ENCODE measurements at places on chromosomes 7 and 10. TPM values are rescaled to one million over a fixed set of nuclear protein-coding genes. Genes with fewer than 3 reads are reported as not detected.

ATRNL1 gene
- not detected for polyA plus RNA-seq

ANKRD61 gene
- not detected for polyA plus RNA-seq

GRCh38 chr7:145143685-145144084 is 307.8 kb upstream of the TPK1 start:
- H3K4me1 ChIP-seq: no peaks in the 10 kb centered on the region
- H3K27ac ChIP-seq: no peak overlapping the region
- H3K4me3 ChIP-seq: no peak overlapping the region
- no peak for DNase-seq

- DNase-seq: no peak
- H3K27ac ChIP-seq: no peak overlapping the region
- H3K4me1 ChIP-seq: no peaks in the 10 kb centered on the region
- H3K4me3 ChIP-seq: no peak overlapping the region
Measured at GRCh38 chr10:87578160-87578841, 73.6 kb downstream of the MINPP1 start.

GRCh38 chr10:33040436-33040835 is 82.4 kb upstream of the ITGB1 start:
- no peak overlapping the region for H3K27ac ChIP-seq
- H3K4me1 ChIP-seq: no peaks in the 10 kb centered on the region
- no peak for DNase-seq
- no peaks in the 10 kb centered on the region for H3K36me3 ChIP-seq
- H3K4me3 ChIP-seq: no peak overlapping the region

IFIT2 gene
- 9.7 TPM for polyA plus RNA-seq

- H3K36me3 ChIP-seq: no peaks in the 10 kb centered on the region
- no peak for DNase-seq
- no peak overlapping the region for H3K27ac ChIP-seq
- no peaks in the 10 kb centered on the region for H3K27me3 ChIP-seq
Measured at GRCh38 chr7:84110400-84110799, 84.2 kb downstream of the SEMA3A start.

GRCh38 chr10:77430530-77430929 is 207.1 kb downstream of the KCNMA1 start:
- H3K4me3 ChIP-seq: no peak overlapping the region
- H3K36me3 ChIP-seq: no peaks in the 10 kb centered on the region
- no peaks in the 10 kb centered on the region for H3K4me1 ChIP-seq
- H3K27me3 ChIP-seq: no peaks in the 10 kb centered on the region

CRHR2 gene
- not detected for polyA plus RNA-seq

RBP4 gene
- polyA plus RNA-seq: not detected

GRCh38 chr7:106717955-106718871 is 57.3 kb upstream of the CCDC71L start:
- DNase-seq: peak; percentile 95
- no peaks in the 10 kb centered on the region for H3K27me3 ChIP-seq
- no peaks in the 10 kb centered on the region for H3K36me3 ChIP-seq
- H3K27ac ChIP-seq: peak overlapping the region; percentile 64
- H3K4me3 ChIP-seq: peak overlapping the region; percentile 44
- H3K4me1 ChIP-seq: peaks cover 54% of the 10 kb centered on the region

AGAP5 gene
- 0.23 TPM for polyA plus RNA-seq

C10orf120 gene
- not detected for polyA plus RNA-seq

DNA sequence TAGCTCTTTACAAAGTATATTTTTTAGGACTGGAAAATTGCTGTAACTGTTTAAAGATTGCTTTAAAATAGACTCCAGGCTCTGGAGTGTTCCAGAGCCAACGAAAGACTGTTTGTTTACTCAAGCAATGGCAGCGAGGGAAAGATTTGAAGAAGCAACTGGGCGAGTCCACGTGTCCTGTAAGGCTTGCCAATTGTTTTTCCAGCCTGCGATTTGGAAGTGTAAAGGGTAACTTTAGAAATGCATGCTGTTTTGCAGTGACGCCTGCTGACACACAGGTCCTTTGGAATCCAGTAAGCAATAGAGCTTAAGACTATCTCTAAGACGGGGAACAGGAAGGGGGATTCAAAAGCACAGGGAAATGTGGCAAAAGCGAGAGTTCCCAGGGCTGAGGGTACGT is 55.8 kb downstream of the TACC2 start:
- peaks cover 2% of the 10 kb centered on the region for H3K27me3 ChIP-seq
- no peaks in the 10 kb centered on the region for H3K36me3 ChIP-seq
- H3K4me3 ChIP-seq: no peak overlapping the region
- no peaks in the 10 kb centered on the region for H3K4me1 ChIP-seq
- DNase-seq: no peak
- no peak overlapping the region for H3K27ac ChIP-seq

GRCh38 chr10:62047960-62048383 is 146.5 kb downstream of the ARID5B start:
- no peaks in the 10 kb centered on the region for H3K27me3 ChIP-seq
- no peak for DNase-seq
- H3K4me1 ChIP-seq: peaks cover 60% of the 10 kb centered on the region
- no peak overlapping the region for H3K27ac ChIP-seq
- no peak overlapping the region for H3K4me3 ChIP-seq
- peaks cover 9% of the 10 kb centered on the region for H3K36me3 ChIP-seq

DNA sequence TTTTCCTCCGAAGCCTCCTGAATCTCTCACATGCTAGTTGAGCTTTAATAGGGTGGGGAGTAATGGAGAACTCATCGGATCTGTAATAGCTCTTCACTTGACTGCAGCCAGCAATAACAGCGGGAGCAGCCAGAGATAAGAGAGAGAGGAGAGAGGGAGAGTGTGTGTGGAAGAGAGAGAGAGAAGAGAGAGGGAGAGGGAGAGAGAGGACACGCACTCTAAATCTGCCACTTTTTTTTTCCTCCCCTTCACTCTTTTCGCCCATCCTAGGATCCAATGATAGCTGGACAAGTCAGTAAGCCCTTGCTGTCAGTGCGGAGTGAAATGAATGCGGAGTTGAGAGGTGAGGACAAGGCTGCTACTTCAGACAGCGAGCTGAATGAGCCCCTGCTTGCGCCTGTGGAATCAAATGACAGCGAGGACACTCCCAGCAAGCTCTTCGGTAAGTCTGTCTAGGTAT is 107.9 kb downstream of the POU6F2 start:
- no peak for DNase-seq
- H3K27me3 ChIP-seq: peaks cover 7% of the 10 kb centered on the region
- no peaks in the 10 kb centered on the region for H3K4me1 ChIP-seq
- H3K36me3 ChIP-seq: no peaks in the 10 kb centered on the region
- no peak overlapping the region for H3K27ac ChIP-seq

RAB19 gene
- polyA plus RNA-seq: not detected

GRCh38 chr10:36808625-36809362 is 316.6 kb upstream of the ANKRD30A start:
- H3K4me3 ChIP-seq: no peak overlapping the region
- H3K36me3 ChIP-seq: no peaks in the 10 kb centered on the region
- no peak overlapping the region for H3K27ac ChIP-seq
- no peak for DNase-seq
- no peaks in the 10 kb centered on the region for H3K4me1 ChIP-seq
- no peaks in the 10 kb centered on the region for H3K27me3 ChIP-seq

DNA sequence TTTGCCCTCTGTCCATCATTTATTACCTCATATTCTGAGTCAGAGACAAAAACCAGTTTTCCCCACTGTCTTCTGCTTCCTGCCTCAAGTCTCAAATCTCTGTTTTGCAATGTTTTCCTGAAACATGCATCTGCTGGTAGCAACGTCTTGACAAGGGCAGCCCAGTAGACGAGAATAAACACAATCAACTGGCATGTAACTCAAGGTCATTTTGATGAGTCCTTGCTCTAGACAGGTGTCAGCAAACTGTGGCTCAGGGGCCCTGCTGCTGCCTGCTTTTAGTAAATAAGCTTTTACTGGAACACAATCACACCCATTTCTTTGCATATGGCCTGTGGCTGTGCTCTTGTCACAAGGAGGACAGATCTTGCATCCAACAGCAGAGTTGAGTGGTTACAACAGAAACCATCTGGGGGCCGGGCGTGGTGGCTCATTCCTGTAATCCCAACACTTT is 59.8 kb downstream of the ITIH5 start:
- H3K4me1 ChIP-seq: peaks cover 5% of the 10 kb centered on the region
- H3K27ac ChIP-seq: no peak overlapping the region
- H3K4me3 ChIP-seq: no peak overlapping the region
- no peaks in the 10 kb centered on the region for H3K27me3 ChIP-seq
- H3K36me3 ChIP-seq: no peaks in the 10 kb centered on the region

DNA sequence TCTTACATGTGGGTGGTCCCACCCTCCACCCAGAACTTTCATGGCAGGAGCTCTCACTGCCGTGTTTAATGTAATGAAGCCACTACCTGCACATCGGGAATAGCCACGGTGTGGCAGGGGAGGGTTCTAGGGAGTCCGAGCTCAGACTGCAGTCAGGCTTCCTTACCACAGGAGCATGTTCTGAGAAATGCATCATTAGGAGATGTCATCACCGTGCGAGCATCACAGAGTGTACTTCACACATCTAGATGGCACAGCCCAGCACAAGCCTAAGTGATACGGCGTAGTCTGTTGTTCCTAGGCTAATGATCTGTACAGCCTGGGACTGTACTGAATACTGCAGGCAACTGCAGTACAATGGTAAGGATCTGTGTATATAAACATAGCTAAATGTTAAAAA is 153.0 kb upstream of the LANCL2 start:
- DNase-seq: no peak
- no peaks in the 10 kb centered on the region for H3K27me3 ChIP-seq
- H3K4me3 ChIP-seq: no peak overlapping the region
- H3K27ac ChIP-seq: no peak overlapping the region
- H3K4me1 ChIP-seq: no peaks in the 10 kb centered on the region

SPDYE16 gene
- polyA plus RNA-seq: not detected

- no peaks in the 10 kb centered on the region for H3K27me3 ChIP-seq
- DNase-seq: no peak
- no peak overlapping the region for H3K27ac ChIP-seq
- H3K36me3 ChIP-seq: no peaks in the 10 kb centered on the region
- no peak overlapping the region for H3K4me3 ChIP-seq
Measured at GRCh38 chr10:75876710-75877109, 445.3 kb downstream of the LRMDA start.

OR6B1 gene
- polyA plus RNA-seq: not detected

FKBP6 gene
- not detected for polyA plus RNA-seq

- H3K27me3 ChIP-seq: peaks cover 4% of the 10 kb centered on the region
- H3K36me3 ChIP-seq: no peaks in the 10 kb centered on the region
- peaks cover 16% of the 10 kb centered on the region for H3K4me1 ChIP-seq
- peak overlapping the region; percentile 63 for H3K27ac ChIP-seq
- peak; percentile 93 for DNase-seq
Measured at GRCh38 chr7:98802088-98802780, 67.6 kb downstream of the TMEM130 start.

ZNF503 gene
- 7.2 TPM for polyA plus RNA-seq

DNA sequence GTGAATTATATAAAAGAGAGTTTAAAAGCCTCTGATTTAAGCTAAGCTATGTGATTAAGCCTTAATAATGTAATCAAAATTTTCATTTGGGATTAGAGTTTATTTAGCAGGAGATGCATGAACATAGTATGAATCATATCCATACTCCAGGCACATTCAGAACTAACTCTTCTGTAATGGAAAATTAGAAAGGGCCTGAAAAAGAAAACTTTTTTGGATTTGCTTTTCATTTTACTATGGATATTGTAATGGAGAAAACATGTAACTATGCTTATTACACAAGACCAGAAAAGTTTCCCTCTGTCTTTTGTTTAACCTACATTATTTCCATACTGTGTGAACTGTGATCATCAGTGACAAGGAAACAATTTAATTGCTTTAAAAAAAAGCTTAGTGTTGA is 22.0 kb downstream of the TES start:
- H3K27me3 ChIP-seq: no peaks in the 10 kb centered on the region
- H3K4me1 ChIP-seq: peaks cover 67% of the 10 kb centered on the region
- no peak for DNase-seq
- peaks cover under 1% of the 10 kb centered on the region for H3K36me3 ChIP-seq
- H3K4me3 ChIP-seq: no peak overlapping the region

SLC18A2 gene
- 0.14 TPM for polyA plus RNA-seq

DNA sequence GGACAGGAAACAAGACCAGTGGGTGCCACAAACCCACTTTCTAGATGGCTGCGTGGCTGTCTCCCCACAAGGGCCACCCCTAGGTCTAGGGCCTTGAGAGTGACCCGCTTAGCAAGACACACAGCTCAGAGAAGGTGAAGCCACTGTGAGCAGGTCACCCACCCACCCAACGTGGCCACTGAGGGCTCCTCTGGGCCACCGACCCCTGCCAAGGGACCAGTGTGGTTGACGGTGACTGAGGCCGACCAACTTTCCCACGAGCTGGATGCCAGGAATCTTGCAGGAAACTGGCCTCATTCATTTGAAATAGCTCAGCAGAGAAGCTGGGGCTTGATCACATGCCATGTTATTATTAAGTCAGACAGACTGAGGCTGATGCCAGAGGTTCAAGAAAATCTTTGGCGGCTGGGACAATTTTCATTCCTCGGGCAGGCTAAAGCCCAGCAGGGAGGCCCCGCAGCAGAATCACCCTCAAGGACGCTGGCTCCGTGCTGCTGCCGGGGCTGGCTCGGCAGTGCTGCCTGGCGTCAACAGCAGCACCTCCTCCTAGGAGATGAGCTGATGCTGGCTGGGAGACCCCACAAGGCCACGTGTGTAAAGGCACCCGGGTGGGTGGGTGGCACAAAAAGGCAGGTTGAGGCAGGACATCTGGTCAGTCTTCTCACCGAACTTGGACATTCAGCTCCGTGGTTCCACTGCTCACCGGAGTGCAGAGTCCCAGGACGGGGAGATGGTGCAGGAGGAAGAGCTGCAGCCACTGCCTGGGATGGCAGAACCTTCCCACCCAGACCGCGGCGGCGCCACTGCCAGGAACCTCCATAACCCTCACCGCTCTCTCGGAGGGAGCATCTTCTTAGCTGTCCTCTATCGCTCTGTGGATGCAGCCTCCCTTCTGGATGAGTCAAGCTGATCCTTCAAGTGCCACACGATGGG is 57.8 kb downstream of the ZRANB1 start:
- H3K4me3 ChIP-seq: no peak overlapping the region
- DNase-seq: no peak
- H3K36me3 ChIP-seq: peaks cover 95% of the 10 kb centered on the region
- H3K4me1 ChIP-seq: no peaks in the 10 kb centered on the region
- no peaks in the 10 kb centered on the region for H3K27me3 ChIP-seq

DNA sequence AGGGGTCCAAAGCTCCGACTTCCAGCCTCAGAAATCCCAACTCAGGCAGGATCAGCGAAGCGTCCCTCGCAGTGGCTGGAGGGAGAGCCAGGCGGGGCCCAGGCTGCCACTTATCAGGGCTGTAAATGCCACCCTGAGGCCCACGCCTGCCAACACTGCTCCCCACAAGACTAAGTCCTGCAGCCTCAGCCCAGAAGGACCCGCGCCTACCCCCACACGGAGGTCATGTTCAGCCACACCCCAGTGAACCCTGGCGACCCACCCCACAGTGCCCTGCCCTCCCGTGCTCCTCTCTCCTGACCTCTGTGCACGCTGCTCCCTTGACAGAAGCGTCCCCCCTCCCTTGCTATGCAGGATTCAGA is 3.2 kb downstream of the PSMG3 start:
- no peak overlapping the region for H3K4me3 ChIP-seq
- peaks cover 36% of the 10 kb centered on the region for H3K4me1 ChIP-seq
- H3K36me3 ChIP-seq: peaks cover 9% of the 10 kb centered on the region
- DNase-seq: no peak
- H3K27me3 ChIP-seq: peaks cover 2% of the 10 kb centered on the region

TDRD1 gene
- polyA plus RNA-seq: not detected

AGR3 gene
- not detected for polyA plus RNA-seq

GRCh38 chr10:48697091-48697490 is 12.4 kb downstream of the WDFY4 start:
- peaks cover 8% of the 10 kb centered on the region for H3K4me1 ChIP-seq
- DNase-seq: no peak
- H3K36me3 ChIP-seq: peaks cover 80% of the 10 kb centered on the region
- no peak overlapping the region for H3K4me3 ChIP-seq
- H3K27me3 ChIP-seq: no peaks in the 10 kb centered on the region

OPN4 gene
- polyA plus RNA-seq: not detected

SEMA4G gene
- polyA plus RNA-seq: not detected

Data from CD14-positive monocyte (primary cell).